ENCODE measurements at places on chromosomes 12 and 14.

DNA sequence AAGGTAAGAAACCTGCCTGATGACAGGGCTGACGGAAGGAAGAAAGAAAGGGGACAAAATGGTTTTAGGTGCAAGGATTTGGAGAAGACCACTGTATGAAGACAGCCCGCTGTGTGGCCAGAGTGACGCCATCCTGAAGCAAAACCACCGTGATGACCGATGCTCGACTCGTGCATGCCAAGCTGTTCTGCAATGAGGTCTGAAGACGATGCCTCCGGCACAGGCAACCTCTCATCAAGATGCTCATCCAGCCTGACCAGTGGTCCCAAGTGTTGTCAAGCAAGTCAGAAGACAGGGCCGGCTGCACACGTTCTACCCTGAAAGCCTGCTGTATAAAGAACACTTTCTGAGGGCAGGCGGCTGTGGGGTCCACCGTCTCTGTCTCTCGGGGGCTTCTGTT lies 34.8 kb downstream of the STX2 start:
- no peak for DNase-seq

- no peak for DNase-seq
These were observed 83.7 kb downstream of the TMEM30B start for GRCh38 chr14:61197416-61197815.

- DNase-seq = no peak
These were observed 12.1 kb downstream of the NUAK1 start for GRCh38 chr12:106126441-106127337.

- DNase-seq = peak; percentile 28
These were observed 30.0 kb downstream of the SLC38A2 start for GRCh38 chr12:46342562-46343033.

- no peak for DNase-seq
These were observed 113.9 kb downstream of the ANO4 start for GRCh38 chr12:100908501-100908900.

DNA sequence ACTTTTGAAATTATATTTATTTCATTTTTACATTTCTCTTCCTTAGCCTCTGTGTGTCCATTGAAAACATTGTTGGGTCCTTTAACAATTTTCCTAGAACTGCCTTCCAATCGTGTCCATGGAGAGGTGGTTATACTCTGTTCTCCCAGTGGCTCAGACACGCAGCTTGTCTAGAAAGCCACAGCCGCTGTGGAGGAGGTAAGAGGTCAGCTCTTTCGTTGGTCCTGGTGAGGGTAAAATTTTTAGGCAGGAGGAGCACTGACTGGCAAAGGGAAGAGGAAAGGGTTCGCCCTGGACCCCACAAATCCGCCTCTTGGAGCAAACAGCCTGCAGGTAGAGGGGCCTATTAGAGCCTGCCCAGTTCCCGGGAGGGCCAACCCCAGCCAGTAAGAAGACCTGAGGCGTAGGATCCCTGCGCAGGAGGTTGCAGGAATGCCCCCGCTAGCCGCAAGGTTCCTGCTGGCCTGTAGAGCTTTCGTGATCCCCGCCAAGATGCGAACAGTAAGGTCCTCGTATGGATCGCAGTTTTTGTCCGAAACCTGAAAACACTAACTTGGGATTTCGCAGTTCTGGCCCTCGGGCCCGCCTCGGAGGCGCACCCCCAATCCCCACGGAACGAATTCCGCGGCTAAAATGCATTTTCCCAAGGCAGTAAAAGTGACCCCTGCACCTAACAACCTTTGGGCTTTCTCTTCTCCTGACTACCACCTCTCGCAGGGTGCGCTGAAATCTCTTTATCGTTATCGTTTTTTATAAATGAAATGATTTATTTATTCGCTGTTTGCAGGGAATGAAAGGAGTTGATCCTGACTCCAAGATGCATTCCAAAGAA lies 7.5 kb upstream of the PAX9 start:
- DNase-seq = no peak

DNA sequence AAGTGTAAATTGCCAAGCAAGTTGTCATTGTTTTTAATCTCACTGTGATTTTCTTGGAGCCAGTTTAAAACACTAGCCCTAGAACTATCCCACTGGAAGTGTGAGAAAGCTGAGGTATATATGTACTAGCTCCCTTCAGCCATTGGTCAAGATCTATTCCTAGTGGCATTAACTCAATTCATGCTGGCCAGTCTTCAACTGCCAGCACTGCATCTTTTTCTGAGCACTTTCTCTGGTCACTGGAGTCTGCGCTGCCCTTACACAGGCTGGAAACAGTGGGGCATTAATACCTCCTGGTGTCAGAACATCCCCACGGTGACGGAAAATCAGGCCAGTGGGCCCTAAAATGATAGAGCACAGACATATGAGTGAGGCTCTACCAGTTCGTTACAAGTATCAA lies 4.0 kb upstream of the NOVA1 start:
- no peak for DNase-seq

DNA sequence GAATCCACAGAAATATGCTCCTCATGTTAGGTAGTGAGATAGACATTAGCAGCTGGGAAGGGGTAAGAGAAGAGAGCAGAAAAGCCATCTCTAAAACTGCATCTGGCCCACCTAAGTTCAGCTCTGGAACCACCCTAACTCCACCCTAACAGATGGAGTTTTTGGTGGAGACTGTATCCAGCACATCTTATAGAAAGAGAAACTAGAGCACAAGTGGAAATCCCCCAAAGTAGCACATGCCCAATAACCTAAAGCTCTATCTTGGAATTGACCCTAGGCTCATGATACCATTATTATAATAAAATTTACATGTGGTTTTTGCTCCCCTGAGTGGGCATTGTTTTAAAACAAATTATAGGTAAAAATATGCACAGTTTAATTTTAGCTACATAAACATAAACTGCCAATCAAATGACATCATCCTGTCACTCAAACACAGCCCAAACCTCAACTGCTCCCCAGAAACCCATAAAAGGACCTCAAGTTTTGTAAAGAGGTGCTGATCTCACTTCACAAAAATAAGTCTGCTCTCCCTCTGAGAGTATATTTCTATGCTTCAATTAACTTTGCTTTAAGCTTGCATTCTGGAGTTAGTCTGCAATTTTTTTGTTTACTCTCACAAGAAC lies 206.4 kb downstream of the PIK3C2G start:
- DNase-seq = no peak

DNA sequence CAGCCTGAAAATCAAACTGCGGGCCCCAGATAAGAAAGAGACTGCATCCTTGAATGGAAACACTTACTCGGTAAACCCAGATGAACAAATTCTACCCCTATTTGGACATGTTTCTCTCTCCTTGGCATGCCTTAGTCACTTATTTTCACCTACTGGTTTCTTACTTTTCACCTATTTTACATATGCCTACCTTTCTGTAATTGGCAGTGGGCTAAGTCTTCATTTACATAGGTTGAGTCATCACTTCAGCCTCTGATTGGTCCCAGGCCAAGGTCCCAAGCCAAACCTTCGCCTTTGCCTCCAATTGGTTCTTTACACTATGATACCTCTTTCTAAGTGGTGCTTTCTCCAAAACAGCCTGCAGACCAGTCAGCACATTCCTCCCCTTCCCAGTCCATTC lies 111.3 kb downstream of the DYRK2 start:
- no peak for DNase-seq

DNA sequence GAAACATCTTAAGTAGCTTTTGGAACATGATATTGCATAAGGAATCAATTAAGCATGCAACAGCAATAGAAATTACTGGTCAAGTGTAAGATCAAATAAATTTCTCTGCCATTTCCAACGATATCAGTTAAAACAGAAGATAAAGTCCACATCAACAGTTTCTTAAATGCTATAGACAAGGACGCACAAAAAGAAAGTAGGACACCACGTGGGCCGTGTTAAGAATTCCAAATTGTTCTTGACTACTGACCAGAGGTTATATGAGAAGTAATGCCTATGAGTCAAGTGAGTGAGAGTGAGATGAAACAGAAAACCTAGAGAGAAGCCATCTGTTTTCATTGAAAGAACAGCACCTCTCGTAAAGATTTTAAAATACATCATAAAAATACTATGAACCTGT lies 318.2 kb downstream of the TMEM117 start:
- DNase-seq = no peak

DNA sequence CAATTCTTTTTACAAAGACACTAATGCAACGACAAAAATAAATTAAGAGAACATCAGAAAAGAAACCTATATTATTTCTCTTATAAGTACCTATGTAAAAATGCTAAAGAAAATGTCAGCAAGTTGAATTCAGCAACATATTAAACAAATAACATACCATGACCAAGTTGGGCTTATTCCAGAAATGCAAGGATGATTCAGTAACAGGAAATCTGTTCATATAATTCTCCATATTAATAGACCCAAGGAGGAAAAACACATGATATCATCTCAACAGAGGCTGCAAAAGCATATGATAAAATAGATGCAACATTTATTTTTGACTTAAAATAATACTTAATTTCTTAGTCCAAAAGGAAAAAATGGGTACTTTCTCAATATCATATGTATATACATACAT lies 25.1 kb upstream of the GPHB5 start:
- DNase-seq = no peak

- DNase-seq = no peak
These were observed 151.4 kb upstream of the NUDT4 start for GRCh38 chr12:93226361-93226760.

- DNase-seq = no peak
These were observed 111.4 kb downstream of the DACT1 start for GRCh38 chr14:58749066-58749669.

- no peak for DNase-seq
These were observed 47.4 kb downstream of the RTN1 start for GRCh38 chr14:59823179-59823578.

- no peak for DNase-seq
These were observed 1193.7 kb downstream of the GALC start for GRCh38 chr14:86799244-86799647.

- DNase-seq = no peak
These were observed 64.8 kb upstream of the E2F7 start for GRCh38 chr12:77130193-77130592.

GRCh38 chr12:58346032-58346632 lies 404.8 kb downstream of the ATP23 start:
- DNase-seq = no peak

GRCh38 chr12:51351913-51352532 lies 5.5 kb upstream of the CELA1 start:
- no peak for DNase-seq

GRCh38 chr12:26867080-26867479 lies 34.1 kb upstream of the ITPR2 start:
- no peak for DNase-seq

DNA sequence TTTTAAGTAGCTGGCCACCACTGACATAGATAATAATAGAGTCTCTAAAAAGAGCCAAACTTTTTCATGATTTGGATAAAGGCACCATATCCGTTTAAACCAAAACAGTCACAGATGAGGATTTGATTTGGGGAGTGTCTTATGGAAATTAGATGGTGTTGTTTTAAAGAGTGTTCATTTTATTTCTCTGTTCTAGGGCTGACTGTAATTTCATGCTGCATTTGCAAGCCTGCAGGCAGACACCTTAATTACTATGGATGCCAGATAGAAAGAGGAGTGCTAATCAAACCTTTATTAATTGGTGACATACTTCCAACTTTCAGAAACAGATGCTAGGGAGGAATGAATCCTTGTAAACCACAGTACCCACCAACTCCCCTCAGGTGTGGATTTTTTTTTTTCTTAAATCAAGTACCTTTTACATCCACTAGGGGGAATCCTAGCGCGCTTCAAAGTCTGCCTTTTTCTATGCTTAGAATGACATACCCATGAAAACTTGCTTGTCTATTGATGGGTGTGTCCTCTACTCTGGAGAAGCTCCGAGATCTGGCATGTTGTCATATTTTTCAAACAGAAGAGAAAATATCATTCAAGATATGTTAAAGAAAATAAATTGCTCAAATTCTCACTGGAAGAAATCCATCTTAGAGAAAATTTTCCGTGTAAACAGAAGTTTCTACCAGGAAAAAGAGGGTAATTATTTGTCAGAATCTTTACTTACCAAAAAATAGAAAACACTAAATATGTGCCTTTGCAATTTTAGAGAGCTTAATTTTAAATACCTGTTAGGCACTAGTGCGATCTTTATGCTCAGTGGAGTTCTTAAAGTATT lies 14.2 kb upstream of the PLXNC1 start:
- no peak for DNase-seq

DNA sequence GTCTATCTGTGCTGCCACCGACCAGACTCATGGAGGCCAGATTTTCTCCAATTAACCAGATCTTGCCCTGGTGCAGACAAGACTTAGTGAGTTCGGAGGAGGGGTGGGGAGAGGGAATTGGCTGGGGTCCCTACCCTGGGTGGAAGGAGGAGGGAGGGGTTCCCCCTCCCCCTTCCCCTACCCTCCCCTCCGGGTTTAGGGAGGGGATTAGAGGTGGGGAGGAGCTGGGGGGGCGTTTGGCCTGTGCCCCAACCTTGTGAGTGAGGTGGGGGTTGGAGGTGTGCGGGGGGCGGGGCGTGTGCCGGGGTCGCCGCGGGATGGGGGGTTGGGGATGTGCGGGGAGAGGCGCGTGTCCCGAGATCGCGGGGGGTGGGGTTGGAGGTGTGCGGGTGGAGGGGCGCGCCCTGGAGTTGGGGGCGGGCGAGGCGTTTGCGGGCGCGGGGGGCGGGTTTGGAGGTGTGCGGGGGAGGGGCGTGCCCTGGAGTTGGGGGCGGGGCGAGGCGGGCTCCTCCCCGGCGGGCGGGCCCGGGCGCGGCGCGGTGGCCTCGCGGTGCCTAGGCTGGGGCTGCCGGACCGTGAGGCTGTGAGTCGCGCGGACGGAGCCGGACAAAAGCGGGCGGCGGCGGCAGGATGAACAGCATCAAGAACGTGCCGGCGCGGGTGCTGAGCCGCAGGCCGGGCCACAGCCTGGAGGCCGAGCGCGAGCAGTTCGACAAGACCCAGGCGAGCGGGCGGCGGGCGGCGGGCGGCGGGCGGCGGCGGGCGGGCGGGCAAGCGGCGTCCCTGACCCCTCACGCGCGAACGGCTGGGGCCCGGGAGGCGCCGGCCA lies at the start of gene HIP1R:
HIP1R (plus strand) TSS at position 537 of the 829 bp plus-strand sequence; CDS start at position 631, 94 bp downstream.
- DNase-seq = peak; percentile 39

- no peak for DNase-seq
These were observed 18.6 kb upstream of the GARIN2 start for GRCh38 chr14:67170660-67171059.

DNA sequence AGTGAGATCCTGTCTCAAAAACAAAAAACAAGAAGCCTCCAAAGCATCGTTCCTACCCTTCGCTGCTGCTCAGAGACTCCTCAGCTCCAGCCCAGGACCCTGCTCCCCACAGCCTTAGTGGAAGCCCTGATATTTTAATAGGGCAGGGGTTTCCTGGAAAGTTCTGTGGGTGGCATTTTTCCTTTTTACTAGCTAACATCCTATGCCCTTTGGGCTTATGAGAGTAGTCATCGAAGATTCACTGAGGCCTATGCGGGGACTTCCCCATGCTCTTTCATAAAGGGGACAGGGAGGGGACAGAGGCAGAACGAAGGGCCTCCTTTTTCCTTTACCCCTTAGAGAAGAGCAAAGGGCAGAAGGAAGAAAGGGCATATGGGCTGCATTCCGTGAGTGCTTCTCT lies 8.3 kb downstream of the LAG3 start:
- DNase-seq = no peak

GRCh38 chr14:104974665-104975390 lies 3.3 kb downstream of the AHNAK2 start:
- DNase-seq = no peak

- DNase-seq = no peak
These were observed 87.7 kb downstream of the C12orf75 start for GRCh38 chr12:105418229-105418628.
